Upper lobe of left lung (tissue), 6 donors: ENCODE measurements at places on chromosomes 3 and 15. TPM values are rescaled to one million over a fixed set of nuclear protein-coding genes. Genes with fewer than 3 reads are reported as not detected.

UBAP1L gene
- 10.5 TPM for total RNA-seq

ABCC5 gene
- total RNA-seq = 25.2 TPM

FBXW12 gene
- total RNA-seq = not detected

NR1D2 gene
- 19.6 TPM for total RNA-seq

ELL3 gene
- 1.7 TPM for total RNA-seq
